Testis (tissue), 5 donors: ENCODE measurements at places on chromosomes 12 and 14.
A peak's percentile ranks its signal among the peaks of the same experiment; 100 is the strongest.

GRCh38 chr14:59215322-59215721 lies 26.9 kb downstream of the DAAM1 start:
- peak; percentile 81 for DNase-seq

GRCh38 chr14:79101388-79101787 lies 931.2 kb downstream of the NRXN3 start:
- DNase-seq, result no peak

GRCh38 chr14:102375119-102375518 lies 12.4 kb downstream of the TECPR2 start:
- DNase-seq, result no peak

DNA sequence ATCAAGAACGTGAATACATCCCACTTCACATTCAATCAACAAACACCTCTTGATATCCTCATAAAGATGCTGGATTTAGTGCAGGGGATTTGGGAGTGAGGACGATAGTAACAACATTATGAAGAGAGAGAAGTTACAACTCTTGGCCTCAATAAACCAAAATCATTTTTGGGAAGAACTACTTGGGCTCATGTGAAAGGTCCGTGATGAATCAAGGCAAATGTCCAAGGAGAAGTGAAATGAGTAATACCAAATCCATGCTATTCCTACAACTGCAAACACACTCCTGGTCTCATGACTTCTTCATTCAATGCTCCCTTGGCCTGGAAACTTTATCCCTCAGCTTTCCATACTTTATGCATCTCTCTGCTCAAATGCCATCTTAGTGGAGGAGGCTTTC lies 162.0 kb upstream of the LMNTD1 start:
- no peak for DNase-seq

- no peak for DNase-seq
Measured at GRCh38 chr12:112167718-112168525, 42.6 kb downstream of the TRAFD1 start.
